ENCODE measurements at places on chromosomes 16 and 17.

GRCh38 chr17:18851201-18851600 lies 6.7 kb upstream of the PRPSAP2 start:
- no peak for DNase-seq

DNA sequence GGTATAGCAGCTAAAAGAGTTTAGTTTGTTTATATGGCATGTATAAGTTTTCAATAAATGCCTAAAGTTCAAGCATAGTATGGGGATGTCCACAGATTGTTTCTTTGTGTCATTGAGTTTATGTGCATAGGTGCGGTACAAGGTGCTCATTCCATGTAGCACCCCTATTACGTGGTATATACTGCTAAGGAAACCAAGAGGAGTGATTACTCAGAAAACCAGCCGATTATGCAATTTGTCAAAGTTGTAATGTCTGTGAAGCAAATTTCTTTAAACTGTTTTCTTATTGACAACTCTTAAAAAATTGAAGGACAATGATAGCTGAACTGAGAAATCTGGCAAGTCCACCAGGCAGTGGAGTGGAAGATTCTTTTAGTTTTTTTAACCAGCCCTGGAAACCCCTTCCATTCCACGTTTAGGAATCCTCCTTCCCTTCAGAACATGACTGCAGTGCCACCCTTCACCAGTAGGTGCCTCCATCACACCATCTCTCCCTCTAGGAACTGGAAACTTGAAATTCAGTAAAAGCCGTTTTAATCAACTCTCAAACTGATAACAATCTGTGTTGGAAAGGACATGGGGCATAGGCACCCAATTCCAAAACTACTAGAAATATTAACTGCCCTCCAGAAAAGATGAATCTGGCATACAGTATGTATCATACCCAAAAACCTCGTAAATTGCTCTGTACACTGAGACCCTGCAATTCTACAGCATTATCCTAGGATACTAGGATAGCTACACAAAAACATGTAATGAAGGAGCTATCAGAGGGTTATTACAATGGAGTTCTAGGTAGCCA lies 43.5 kb downstream of the REXO5 start:
- no peak for DNase-seq

GRCh38 chr16:48317614-48318315 lies 67.4 kb downstream of the SIAH1 start:
- DNase-seq, result peak; percentile 57

- no peak for DNase-seq
Measured at GRCh38 chr17:64336760-64337413, 53.8 kb downstream of the PECAM1 start.

DNA sequence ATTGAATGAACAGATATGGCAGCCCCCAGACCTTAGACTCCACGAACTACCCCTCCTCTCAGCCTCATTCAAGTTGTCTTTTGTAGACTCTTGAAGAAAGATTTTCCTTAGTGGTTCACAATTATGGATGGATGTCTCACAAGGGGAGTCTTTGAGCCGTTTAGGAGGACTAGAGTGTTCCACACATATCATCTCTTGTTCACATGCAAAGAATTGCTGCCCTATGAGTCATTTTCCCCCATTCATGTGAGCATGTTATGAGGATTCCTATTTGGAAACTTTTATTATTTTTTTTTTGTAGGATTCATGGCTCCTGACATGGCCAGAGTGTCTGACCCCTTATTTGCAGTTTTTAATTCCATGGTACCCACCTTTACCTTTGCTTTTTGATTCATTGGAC lies 237.1 kb downstream of the SHISA9 start:
- DNase-seq, result no peak

All from osteoblast (primary cell).